Activated CD4-positive, alpha-beta T cell treated with anti-CD3 and anti-CD28 coated beads, Interleukin-2, amount 10 ng/mL, durations not matched to agents 7 days and 5 days (primary cell): ENCODE measurements at places on chromosomes 12 and 14. TPM values are rescaled to one million over a fixed set of nuclear protein-coding genes. Genes with fewer than 3 reads are reported as not detected.

DNA sequence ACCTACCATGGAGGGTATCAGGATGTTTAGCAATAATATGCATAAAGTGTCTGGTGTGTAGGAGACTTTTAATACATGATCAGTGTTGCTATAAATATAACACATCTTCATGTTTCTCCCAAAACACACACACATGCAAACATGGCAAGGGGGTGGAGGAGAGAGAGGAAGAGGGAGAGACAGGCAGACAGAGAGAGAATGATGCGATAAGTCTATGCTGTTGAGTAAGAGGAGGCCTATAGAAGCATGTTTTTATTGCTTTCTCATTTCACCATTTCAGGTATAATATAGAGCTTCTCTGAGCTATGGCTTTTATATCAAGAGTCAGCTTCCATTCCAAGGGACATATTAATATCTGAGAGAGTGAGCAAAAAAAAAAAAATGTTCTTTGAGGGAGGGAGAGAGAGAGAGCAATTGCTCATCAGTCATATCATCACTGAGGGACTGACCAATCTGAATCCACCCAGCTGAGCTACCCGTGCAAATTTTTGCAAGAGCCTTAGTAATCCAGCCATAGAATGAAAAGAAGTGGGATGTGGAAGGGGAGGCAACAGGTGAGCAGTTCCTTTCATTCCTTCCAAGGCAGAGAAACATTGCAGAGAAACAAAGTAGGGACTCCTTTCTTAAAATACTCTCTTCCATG lies 54.8 kb upstream of the RASSF8 start:
- no peak for DNase-seq
- no peak overlapping the region for H3K27ac ChIP-seq
- no peaks in the 10 kb centered on the region for H3K4me1 ChIP-seq
- no peaks in the 10 kb centered on the region for H3K27me3 ChIP-seq
- no peaks in the 10 kb centered on the region for H3K36me3 ChIP-seq

Gene SPX
- total RNA-seq, result not detected

- peaks cover 25% of the 10 kb centered on the region for H3K4me1 ChIP-seq
- DNase-seq, result no peak
- no peaks in the 10 kb centered on the region for H3K27me3 ChIP-seq
- H3K4me3 ChIP-seq, result no peak overlapping the region
- H3K36me3 ChIP-seq, result peaks cover 19% of the 10 kb centered on the region
These were observed 9.5 kb downstream of the GPR19 start for GRCh38 chr12:12686472-12686871.

Gene TRIM9
- 0.44 TPM for total RNA-seq

Gene SLCO1B1
- not detected for total RNA-seq

DNA sequence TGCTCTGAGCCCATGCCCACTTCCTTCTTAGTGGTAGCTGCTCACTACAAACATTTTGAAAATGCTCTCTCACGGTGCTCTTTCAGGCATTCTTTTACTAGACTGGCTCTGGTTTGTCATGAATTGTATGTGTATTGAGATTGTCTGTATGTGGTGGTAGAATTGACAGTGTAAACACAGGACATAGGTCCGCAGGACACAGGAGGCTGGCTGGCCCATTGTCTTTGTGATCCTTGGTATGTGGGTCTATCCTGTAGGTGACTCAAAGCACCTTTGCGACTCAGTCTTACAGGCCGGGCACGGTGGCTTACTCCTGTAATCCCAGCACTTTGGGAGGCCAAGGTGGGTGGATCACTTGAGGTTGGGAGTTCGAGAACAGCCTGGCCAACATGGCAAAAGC lies 250.9 kb downstream of the C12orf75 start:
- H3K36me3 ChIP-seq, result no peaks in the 10 kb centered on the region
- DNase-seq, result no peak
- H3K27me3 ChIP-seq, result peaks cover 3% of the 10 kb centered on the region
- H3K27ac ChIP-seq, result no peak overlapping the region

DNA sequence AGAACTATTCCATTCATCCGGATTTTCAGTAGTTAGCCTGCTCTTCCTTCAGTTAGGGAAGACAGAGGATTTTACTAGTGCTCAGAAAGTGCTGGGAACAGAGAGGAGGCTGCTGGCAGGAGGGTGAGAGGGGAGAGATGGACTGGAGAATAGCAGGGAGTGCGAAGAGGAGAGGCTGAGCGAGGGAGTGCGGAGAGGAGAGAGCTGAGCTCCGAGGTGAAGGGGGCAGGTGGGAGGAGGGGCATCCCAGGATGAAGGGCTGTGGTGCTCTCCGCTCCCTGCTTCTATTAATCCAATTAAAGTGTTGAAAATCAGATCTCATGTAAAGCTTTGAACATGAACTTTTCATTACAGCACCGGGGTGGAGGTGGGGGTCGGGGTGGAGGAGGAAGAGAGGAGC lies 20.4 kb upstream of the SMOC1 start:
- no peak for DNase-seq
- H3K36me3 ChIP-seq, result no peaks in the 10 kb centered on the region
- H3K27ac ChIP-seq, result no peak overlapping the region
- peaks cover 8% of the 10 kb centered on the region for H3K27me3 ChIP-seq
- no peak overlapping the region for H3K4me3 ChIP-seq
- H3K4me1 ChIP-seq, result no peaks in the 10 kb centered on the region

DNA sequence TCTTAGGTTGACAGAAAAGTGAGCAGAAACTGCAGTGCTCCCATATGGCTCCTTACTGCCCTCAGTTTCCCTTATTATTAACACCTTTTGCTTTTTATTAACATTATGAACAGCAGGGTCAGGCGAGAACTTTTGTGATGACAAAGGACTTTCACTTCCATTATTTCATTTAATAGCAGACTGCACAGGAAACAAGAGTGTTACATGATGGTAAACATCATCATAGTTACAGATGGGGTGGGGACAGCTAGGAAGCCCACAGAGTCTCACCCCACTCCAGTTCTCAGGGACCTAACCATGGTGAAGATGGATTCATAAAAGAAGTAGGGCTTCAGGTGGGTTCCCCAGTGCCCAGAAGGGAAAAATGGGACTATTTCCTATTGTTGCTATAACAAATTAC lies 110.1 kb upstream of the PELI2 start:
- no peak overlapping the region for H3K4me3 ChIP-seq
- peaks cover 22% of the 10 kb centered on the region for H3K4me1 ChIP-seq
- no peak overlapping the region for H3K27ac ChIP-seq
- H3K27me3 ChIP-seq, result peaks cover 63% of the 10 kb centered on the region
- DNase-seq, result no peak
- H3K36me3 ChIP-seq, result peaks cover 3% of the 10 kb centered on the region

- H3K27ac ChIP-seq, result no peak overlapping the region
- H3K27me3 ChIP-seq, result peaks cover 11% of the 10 kb centered on the region
- no peaks in the 10 kb centered on the region for H3K36me3 ChIP-seq
- no peak for DNase-seq
These were observed 30.7 kb downstream of the ADGRD1 start for GRCh38 chr12:130984183-130985058.

Gene AQP2
- total RNA-seq, result not detected

Gene C12orf54
- not detected for total RNA-seq

- peaks cover 2% of the 10 kb centered on the region for H3K27me3 ChIP-seq
- no peak overlapping the region for H3K27ac ChIP-seq
- no peak for DNase-seq
- peaks cover 11% of the 10 kb centered on the region for H3K4me1 ChIP-seq
These were observed 34.4 kb upstream of the CIPC start for GRCh38 chr14:77063571-77064171.

DNA sequence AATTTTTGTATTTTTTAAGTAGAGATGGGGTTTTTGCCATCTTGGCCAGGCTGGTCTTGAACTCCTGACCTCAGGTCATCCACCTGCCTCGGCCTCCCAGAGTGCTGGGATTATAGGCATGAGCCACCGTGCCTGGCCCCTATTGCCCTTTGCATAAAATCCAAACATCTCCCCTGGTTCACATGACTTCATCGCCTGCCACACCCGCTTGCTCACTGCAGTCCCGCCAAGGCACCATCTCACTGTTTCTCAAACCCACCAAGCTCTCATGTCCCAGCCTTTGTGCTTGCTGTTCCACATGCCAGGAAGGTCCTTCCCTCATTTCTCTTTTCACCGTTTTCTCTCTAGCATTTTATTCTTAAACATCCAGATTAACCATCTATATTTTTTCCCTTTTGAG lies 9.7 kb downstream of the RHOF start:
- H3K27me3 ChIP-seq, result no peaks in the 10 kb centered on the region
- peak overlapping the region; percentile 81 for H3K27ac ChIP-seq

DNA sequence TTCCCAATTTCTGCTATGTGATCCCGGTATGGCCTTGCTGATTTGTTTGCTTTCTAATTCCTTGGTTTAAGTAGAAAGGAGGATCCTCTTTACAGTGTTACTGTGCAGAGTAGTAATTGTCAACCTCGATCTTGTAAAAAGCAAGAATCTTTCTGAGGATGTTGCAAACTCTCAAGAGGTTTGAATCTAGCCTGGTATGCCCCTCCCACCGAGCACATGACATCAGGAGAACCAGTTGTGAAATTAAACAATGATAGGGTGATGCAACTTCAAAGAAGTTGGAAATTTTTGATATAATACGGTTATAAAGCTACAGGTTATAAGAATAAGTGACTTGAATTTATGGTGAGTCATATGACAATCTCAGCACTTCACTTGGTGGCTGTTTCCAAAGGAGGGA lies 35.0 kb upstream of the FUT8 start:
- no peak overlapping the region for H3K4me3 ChIP-seq
- DNase-seq, result no peak
- H3K27me3 ChIP-seq, result no peaks in the 10 kb centered on the region
- peaks cover 41% of the 10 kb centered on the region for H3K36me3 ChIP-seq

Gene TRAF3
- 38.9 TPM for total RNA-seq

GRCh38 chr12:64646318-64646717 lies 36.0 kb downstream of the RASSF3 start:
- peaks cover 33% of the 10 kb centered on the region for H3K36me3 ChIP-seq
- no peak for DNase-seq
- peaks cover 55% of the 10 kb centered on the region for H3K4me1 ChIP-seq

GRCh38 chr12:89262855-89263552 lies 89.3 kb downstream of the DUSP6 start:
- H3K36me3 ChIP-seq, result peaks cover 14% of the 10 kb centered on the region
- H3K4me3 ChIP-seq, result no peak overlapping the region
- H3K4me1 ChIP-seq, result peaks cover 27% of the 10 kb centered on the region

DNA sequence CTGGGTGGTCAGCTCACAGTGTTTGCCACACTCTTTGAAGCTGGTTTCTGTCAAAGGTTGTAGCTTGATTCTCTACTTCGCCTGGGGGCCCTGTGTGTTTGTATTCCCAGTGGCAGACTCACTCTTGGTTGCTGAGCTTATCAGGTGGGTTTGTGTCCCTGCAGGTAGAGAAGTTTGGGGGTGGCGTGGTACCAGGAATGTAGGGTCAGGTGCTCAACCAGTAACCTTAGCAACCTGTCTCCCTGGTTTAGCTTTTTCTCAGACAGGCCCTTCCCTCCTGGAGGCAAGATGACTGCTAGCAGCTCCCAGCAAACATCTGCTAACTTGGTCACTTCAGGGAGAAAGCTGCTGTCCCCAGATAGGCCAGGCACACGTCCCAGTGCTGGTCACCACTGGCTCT lies 352.2 kb downstream of the AACS start:
- no peaks in the 10 kb centered on the region for H3K4me1 ChIP-seq
- no peaks in the 10 kb centered on the region for H3K27me3 ChIP-seq
- no peak for DNase-seq
- no peak overlapping the region for H3K27ac ChIP-seq

- no peaks in the 10 kb centered on the region for H3K36me3 ChIP-seq
- H3K4me3 ChIP-seq, result no peak overlapping the region
- H3K27me3 ChIP-seq, result no peaks in the 10 kb centered on the region
- peaks cover 14% of the 10 kb centered on the region for H3K4me1 ChIP-seq
- no peak overlapping the region for H3K27ac ChIP-seq
These were observed 111.3 kb upstream of the FKBP4 start for GRCh38 chr12:2683283-2684025.

DNA sequence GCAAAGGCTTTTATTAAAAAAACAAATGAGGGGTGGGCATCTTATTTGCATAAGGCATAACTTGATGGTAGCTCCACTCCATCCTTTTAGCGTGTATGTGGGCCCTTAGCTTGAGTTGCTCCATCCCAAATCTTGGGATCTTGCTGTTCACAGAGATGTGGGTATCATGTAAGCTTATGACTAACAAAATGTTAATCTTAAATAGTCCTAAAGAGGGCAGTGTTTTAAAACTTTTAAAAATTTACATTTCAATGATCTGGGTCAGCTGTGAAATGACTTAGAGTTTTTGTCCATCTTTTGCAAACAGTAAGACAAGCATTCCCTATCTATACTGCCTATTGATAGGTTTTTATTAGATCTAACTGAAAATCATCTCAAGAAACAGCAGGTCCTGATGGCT lies 86.0 kb downstream of the SLCO1A2 start:
- no peaks in the 10 kb centered on the region for H3K27me3 ChIP-seq
- H3K4me3 ChIP-seq, result no peak overlapping the region
- no peak overlapping the region for H3K27ac ChIP-seq
- H3K36me3 ChIP-seq, result no peaks in the 10 kb centered on the region

DNA sequence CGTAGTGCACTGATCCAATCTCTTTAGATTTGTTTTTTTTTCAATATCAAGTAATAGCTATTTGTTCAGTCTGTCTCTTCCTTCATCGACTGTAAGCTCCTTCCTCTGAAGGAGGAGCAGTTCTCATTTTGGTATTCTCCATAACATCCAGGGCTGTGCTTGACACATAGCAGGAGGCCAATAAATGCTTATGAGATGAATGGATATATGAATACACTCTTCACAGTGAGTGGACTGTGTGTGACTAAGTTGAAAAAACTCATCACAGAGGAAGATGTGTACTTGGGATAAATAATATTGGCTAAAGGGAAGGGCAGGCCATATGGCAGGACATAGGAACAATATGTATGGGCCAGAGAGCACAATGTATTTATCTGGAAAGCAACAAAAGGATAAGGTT lies 205.3 kb upstream of the PRICKLE1 start:
- no peaks in the 10 kb centered on the region for H3K4me1 ChIP-seq
- H3K36me3 ChIP-seq, result no peaks in the 10 kb centered on the region
- H3K4me3 ChIP-seq, result no peak overlapping the region
- H3K27ac ChIP-seq, result no peak overlapping the region
- no peaks in the 10 kb centered on the region for H3K27me3 ChIP-seq

- H3K36me3 ChIP-seq, result peaks cover 18% of the 10 kb centered on the region
- peaks cover 33% of the 10 kb centered on the region for H3K4me1 ChIP-seq
- H3K27me3 ChIP-seq, result no peaks in the 10 kb centered on the region
- H3K27ac ChIP-seq, result no peak overlapping the region
These were observed 53.5 kb downstream of the PPP1R12A start for GRCh38 chr12:79881351-79881750.

Gene ZNF385A
- total RNA-seq, result 0.48 TPM

- DNase-seq, result no peak
- no peaks in the 10 kb centered on the region for H3K27me3 ChIP-seq
- H3K27ac ChIP-seq, result no peak overlapping the region
- H3K4me1 ChIP-seq, result no peaks in the 10 kb centered on the region
- no peak overlapping the region for H3K4me3 ChIP-seq
These were observed 149.9 kb downstream of the KIF26A start for GRCh38 chr14:104288272-104288671.

- no peaks in the 10 kb centered on the region for H3K36me3 ChIP-seq
- no peak overlapping the region for H3K4me3 ChIP-seq
- no peak overlapping the region for H3K27ac ChIP-seq
These were observed 185.6 kb downstream of the TBX5 start for GRCh38 chr12:114220311-114220710.

- H3K27me3 ChIP-seq, result no peaks in the 10 kb centered on the region
- peaks cover 15% of the 10 kb centered on the region for H3K36me3 ChIP-seq
- no peak for DNase-seq
- no peak overlapping the region for H3K4me3 ChIP-seq
- H3K4me1 ChIP-seq, result peaks cover 27% of the 10 kb centered on the region
- H3K27ac ChIP-seq, result no peak overlapping the region
These were observed 90.3 kb downstream of the DUSP6 start for GRCh38 chr12:89261982-89262381.
